ENCODE measurements at places on chromosomes 7 and 10. TPM values are rescaled to one million over a fixed set of nuclear protein-coding genes. Genes with fewer than 3 reads are reported as not detected.

Gene KLF14
- total RNA-seq: not detected

Gene YWHAG
- total RNA-seq: 195 TPM

Gene SPDYE2
- total RNA-seq: not detected

- DNase-seq: no peak
Observed at GRCh38 chr7:138842111-138842510, 44.1 kb upstream of the ATP6V0A4 start.

GRCh38 chr7:100017300-100017699 is 1.9 kb downstream of the ZKSCAN1 start:
- DNase-seq: no peak

Gene ZNF679
- total RNA-seq: not detected

DNA sequence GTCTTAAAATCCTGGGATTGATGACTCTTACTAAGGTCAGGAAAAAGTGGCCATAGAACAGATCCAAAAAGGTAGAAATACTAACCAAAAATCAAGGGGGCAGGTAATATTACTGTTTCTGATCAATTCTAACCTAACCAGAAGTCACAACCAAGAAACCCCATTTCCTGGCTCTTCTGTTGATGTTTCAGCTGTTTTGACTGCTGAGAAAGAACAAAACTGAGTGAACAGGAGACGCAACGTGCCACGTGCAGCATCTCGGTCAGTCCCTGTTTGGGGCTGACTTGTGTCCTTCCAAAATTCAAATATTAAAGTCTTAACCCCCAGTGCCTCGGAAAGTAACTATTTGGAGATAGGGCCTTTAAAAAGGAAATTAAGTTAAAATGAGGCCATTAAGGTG is 56.8 kb downstream of the JAZF1 start:
- no peak for DNase-seq

Gene FAM25C
- total RNA-seq: 0.92 TPM

DNA sequence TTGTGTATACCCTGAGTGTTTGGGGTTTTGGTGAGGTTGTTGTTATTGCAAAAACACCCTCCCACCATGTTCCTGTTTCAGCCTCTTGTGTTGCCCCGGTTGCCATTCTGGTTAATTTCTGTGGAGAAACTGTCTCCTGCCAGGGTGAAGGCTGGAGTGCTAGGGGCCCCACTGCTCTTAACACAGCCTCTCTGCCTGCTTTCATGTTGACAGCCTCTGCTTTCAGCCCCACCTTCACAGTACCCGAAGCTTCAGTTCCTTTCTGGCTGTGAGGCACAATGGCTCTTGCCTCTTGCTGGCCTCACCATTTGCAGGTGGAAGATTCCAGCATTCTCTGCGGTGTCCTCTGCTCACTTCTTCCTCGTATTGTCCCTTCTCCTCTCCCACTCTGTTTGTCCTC is 19.2 kb downstream of the SLC18A2 start:
- no peak for DNase-seq

Gene EBF3
- total RNA-seq: 0.04 TPM

Gene PITX3
- total RNA-seq: not detected

Gene LIPK
- not detected for total RNA-seq

- DNase-seq: no peak
Observed at GRCh38 chr7:36905841-36906240, 181.5 kb upstream of the AOAH start.

Gene THAP5
- total RNA-seq: 21.6 TPM

- DNase-seq: no peak
Observed at GRCh38 chr7:27110186-27111031, 7.9 kb upstream of the HOXA2 start.

Gene AMZ1
- not detected for total RNA-seq

Gene HGF
- total RNA-seq: not detected

DNA sequence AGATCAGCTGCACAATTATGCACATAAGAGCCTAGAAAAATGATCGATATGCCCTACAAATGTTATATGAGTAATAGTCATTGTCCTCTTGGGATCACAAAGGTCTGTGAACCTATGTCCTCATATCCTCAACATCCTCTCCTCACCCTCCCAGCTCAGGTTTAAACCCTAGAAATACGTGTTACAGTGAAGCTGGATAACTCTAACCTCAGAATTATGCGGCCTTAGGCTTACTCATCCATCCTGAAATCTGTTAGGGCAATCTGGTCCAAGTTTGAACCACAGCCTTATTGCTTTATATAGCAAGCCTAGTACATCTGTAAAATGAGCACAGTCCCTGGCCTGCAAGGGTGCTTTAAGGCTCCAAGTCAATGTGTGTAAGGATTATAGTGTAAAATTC is 84.2 kb upstream of the FRMD4A start:
- DNase-seq: peak; percentile 85

- no peak for DNase-seq
Observed at GRCh38 chr7:15743926-15744480, 57.5 kb upstream of the MEOX2 start.

Gene ARHGEF35
- total RNA-seq: 13.7 TPM

- no peak for DNase-seq
Observed at GRCh38 chr7:123437447-123437995, 96.9 kb downstream of the IQUB start.

- DNase-seq: no peak
Observed at GRCh38 chr7:94325122-94325475, 69.6 kb upstream of the COL1A2 start.

Gene SPDYE3
- not detected for total RNA-seq

DNA sequence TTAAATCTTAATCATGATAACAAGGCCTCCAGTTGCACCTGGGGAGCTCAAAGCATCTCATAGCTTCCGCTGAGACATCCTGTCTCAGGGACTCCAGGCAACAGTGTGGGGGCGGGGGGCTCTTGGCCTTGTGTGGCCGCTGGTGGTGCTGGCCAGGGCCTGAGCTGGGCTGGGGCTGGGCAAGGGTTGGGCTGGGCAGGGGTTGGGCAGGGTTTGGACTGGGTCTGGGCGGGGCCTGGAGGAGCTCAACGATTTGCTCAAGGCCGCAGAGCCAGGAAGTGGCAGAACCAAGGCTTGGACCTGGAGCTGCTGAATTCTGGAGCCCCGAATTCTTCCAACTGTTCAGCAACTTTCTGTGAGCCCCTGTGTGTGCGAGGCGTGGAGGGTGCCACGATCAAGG is 37.9 kb upstream of the PSMG3 start:
- no peak for DNase-seq

Gene GJD4
- total RNA-seq: not detected

GRCh38 chr7:80453699-80454340 is 58.0 kb downstream of the GNAT3 start:
- DNase-seq: no peak

- no peak for DNase-seq
Observed at GRCh38 chr10:105774351-105774750, 1133.3 kb downstream of the SORCS3 start.

Gene UBE3C
- 94.4 TPM for total RNA-seq
